Fibroblast of pulmonary artery (primary cell): ENCODE measurements at places on chromosomes 4 and X.

DNA sequence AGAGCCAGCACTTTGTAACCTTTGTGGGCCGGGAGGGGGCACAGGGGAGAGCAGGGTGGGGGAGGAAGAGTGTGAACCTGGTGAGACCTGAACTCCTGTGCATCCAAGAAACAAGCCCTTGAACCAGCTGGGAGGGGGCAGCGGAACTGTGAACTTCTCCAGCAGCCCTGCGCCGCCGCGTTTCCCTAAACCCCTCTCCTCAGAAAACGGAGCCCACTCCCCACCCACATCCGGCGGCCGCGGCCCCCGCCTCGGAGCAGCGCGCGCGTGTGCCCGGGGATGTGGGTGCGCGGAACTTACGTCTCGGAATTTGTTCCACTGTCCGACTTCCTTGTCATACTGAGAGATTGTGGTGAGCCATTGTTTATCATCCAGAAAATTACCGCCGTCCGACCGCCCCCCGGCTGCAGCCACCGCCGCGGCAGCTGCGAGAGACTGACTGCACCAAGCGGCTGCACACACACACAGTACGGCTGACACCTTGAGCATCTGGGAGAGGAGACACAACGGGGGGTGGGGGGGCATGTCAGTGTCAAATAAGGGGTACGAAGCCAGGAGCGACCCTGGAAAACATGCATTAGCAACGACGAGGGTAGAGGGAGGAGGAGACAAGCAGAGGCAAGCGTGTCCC, 494 bp downstream of the SPOCK3 start:
- peak; percentile 11 for DNase-seq

DNA sequence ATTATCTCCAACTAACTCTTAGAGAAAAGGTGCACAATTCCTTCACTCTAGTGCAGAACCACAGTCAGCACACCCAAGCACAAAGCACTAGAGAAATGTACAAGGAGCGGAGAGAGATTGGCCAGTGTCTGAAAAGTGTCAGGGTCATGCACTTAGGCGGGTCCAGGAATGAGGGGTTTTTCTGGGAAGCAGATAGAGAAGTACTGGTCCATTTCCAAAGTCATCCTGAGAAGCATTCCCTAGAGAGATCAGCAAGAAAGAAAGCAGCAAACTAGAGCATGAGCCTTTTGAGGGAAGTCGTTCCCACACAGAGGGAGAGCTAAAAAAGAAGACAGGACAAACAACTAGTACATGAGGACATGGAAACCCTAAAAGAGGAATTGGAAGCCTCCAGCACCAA, 168.1 kb upstream of the MAP3K15 start:
- DNase-seq: no peak

DNA sequence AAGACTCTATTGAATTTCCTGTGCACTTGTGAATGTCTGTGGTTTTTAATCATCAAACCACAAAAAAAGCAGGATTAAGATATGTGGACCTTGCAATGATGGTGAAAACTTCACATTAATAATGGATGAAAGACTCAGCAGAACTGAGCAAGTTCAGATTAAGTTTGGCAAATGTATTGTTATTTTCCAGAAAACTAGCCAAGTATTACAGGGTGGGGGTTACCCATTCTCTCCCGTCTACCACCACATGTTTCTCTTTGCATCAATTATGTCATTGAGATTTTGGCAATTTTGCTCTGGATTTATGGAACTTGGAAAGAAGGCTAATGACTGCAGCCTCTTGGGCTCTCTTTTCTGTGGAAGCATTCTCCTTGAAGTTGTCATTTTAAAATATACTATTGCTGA, 577.1 kb downstream of the ANKRD50 start:
- peak; percentile 83 for DNase-seq

DNA sequence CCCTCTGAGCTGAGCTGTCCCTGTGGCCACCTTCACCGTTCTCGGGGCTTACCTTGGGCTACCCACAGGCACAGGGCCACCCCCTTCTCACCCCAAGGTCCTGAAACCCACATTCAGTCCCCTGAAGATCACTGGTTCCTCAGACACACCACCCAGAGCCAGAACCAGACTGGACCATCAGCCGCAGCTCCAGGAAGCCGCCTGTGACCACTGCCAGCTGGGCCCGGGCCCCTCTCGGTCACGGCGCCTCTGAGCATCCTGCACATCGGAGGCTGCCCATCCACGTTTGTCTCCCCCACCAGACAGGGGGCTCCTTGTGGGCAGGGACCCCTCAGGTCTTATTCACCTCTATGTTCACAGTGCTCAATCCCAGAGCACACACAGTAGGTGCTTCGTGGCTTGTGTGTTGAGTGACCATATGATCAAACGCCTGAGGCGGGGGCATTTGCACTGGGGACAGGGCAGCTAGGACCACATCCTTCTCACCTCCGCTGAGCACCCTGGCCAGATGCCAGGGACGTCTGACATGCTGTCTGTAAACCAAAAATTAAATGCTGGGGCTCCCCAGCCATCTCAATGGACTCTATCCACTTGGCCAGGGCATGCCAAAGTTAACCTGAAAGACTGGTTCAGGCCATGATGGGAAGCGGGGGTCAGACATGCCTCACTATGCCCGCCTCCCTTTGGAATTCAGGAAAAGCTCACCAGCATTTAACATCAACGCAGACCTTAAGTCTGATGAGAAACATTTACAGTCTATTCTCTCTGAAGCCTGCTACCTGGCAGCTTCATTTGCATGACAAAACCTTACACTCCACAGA, 109.4 kb upstream of the AFAP1 start:
- no peak for DNase-seq

- no peak for DNase-seq
Measured at GRCh38 chr4:33886356-33886755, 2358.0 kb downstream of the ARAP2 start.

- DNase-seq: no peak
Measured at GRCh38 chr4:109499513-109499912, 60.5 kb upstream of the MCUB start.

DNA sequence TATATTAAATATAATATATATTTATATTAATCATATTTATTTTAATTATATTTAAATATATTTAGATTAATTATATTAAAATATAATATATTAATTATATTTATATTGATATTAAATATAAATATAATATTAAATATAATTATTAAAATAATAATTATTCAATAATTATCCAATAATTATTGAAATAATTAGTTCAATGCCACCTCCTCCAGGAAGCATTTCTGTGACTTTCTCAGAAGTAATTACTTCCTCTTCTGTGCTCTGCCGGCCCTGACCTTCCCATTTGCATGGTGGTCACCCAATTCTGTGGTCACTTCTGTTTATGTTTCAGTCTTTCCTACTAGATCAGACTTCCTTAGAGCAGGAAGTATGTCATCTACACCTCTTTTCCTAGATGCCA, 45.8 kb downstream of the EVC2 start:
- no peak for DNase-seq

- no peak for DNase-seq
Measured at GRCh38 chrX:11427453-11428071, 134.3 kb downstream of the AMELX start.

- peak; percentile 45 for DNase-seq
Measured at GRCh38 chrX:85243761-85244449, at the start of the genes SATL1 and ZNF711. SATL1 (minus strand) TSS chrX:85243779; CDS start chrX:85108968, 134,811 bp downstream. ZNF711 (plus strand) TSS chrX:85243991; CDS start chrX:85247573, 3,582 bp downstream.

DNA sequence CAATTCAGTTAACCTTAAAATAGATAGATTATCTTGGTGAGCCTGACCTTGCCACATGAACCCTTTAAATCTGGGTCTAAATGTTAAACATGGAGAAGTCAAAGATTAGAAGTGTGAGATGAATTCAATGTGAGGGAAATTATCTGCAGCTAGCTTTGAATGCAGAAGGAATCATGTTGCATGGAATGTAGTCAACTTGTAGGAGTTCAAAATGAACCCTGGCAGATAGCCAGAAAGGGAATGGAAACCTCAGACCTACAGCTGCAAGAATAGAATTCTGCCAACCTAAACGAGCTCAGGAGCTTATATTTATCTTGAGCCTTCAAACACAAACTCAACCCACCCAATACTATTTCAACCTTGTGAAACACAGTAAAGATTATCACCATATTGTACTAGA, 632.5 kb downstream of the KCTD8 start:
- DNase-seq: peak; percentile 16

- no peak for DNase-seq
Measured at GRCh38 chrX:22360129-22360528, 87.4 kb downstream of the CBLL2 start.

DNA sequence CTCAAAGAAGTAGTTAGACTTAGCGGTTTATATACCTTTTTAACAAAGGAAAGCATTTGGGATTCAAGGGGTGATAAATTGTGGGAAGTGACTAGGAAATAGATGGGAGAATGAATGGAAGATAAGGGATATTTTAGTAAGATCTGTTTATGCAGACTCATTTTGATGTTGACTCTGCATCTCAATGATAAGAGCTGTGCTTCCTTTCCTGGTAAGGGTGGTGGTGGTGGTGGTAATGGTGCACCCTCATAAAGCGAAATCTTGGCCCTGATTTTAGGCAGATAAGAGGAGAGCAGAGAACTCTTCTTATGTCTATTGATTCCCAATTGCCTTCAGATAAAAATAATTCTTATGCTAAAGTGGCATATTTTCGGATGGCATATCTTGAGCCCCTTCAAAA, 197.1 kb downstream of the SPRY1 start:
- DNase-seq: no peak
